ENCODE measurements at places on chromosomes 6 and 20.

GRCh38 chr20:34310481-34311117 lies 7.4 kb upstream of the AHCY start:
- DNase-seq: no peak

- no peak for DNase-seq
These were observed 59.4 kb downstream of the TMEM242 start for GRCh38 chr6:157263881-157264397.

DNA sequence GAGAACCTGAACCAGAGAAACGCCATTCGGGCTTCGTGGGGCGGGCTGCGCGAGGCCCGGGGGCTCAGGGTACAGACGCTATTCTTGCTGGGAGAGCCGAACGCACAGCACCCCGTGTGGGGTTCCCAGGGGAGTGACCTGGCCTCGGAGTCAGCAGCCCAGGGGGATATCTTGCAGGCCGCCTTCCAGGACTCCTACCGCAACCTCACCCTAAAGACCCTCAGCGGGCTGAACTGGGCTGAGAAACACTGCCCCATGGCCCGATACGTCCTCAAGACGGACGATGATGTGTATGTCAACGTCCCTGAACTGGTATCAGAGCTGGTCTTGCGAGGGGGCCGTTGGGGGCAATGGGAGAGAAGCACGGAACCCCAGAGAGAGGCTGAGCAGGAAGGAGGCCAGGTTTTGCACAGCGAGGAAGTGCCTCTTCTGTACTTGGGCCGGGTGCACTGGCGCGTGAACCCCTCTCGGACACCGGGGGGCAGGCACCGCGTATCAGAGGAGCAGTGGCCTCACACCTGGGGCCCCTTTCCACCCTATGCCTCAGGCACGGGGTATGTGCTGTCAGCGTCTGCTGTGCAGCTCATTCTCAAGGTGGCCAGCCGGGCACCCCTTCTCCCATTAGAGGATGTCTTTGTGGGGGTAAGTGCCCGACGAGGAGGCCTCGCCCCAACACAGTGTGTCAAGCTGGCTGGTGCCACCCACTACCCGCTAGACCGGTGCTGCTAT lies 904 bp downstream of the B3GALT4 start:
- no peak for DNase-seq

- peak; percentile 37 for DNase-seq
These were observed 615 bp upstream of the NTSR1 start for GRCh38 chr20:62707921-62708521.

DNA sequence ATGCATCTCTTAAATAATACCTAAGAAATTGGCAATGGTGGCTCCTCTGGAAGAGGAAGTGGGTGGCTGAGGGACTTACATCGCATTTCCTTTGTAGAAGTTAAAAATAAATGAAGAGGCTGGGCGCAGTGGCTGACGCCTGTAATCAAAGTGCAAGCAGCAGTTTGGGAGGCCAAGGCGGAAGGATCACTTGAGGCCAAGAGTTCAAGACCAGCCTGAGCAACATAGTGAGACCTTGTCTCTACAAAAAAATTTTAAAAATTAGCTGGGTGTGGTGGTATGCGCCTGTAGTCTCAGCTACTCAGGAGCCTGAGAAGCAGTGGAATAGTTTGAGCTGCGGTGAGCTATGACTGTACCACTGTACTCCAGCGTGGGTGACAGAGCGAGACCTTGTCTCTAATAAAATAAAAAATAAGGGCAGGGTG lies 12.2 kb upstream of the NCOA3 start:
- no peak for DNase-seq

GRCh38 chr6:151340219-151340978 lies 51.0 kb downstream of the ZBTB2 start:
- DNase-seq: no peak

- no peak for DNase-seq
These were observed 80.7 kb upstream of the PTPRK start for GRCh38 chr6:128601060-128601459.

GRCh38 chr20:18983796-18984195 lies 170.2 kb downstream of the SCP2D1 start:
- no peak for DNase-seq

GRCh38 chr6:96659084-96659845 lies 96.3 kb downstream of the FHL5 start:
- no peak for DNase-seq

DNA sequence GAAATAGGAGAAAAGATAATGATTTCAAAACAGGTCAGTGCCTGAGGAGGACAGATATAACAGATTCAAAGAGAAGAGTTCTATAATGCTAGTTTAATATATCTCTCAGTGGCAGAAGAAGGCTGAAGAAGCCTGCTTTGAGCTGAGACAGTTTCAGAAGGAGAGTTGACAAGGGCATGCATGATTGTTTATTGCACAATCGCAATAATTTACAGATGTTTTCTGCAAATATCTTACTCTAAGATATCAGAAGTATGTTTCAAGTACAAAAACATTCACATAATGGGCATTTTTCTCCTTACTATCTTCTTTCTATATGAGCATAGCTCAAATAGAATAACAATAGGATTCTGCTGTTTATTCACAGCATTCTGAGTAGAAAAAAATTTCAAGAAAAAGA lies 557.7 kb upstream of the NRSN1 start:
- DNase-seq: no peak

DNA sequence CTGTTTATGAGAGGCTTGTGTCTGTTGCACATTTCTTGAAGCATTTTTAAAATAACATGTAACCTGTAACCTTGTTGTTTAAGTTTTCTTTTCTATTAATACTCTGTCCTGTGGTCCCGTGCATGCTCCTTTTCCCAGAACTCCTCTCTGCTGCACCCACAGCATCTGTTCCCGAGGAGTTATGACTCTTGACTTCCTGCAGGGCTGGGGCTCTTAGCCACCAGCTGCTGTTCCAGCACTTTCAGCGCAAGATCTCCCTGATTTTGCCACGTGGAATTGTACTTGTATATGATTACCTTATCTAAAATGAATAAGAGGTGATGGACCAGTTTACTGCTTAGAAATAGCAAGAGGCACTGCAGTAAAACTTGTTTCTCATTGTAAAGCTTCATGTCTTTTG lies 150.6 kb downstream of the QKI start:
- peak; percentile 43 for DNase-seq

DNA sequence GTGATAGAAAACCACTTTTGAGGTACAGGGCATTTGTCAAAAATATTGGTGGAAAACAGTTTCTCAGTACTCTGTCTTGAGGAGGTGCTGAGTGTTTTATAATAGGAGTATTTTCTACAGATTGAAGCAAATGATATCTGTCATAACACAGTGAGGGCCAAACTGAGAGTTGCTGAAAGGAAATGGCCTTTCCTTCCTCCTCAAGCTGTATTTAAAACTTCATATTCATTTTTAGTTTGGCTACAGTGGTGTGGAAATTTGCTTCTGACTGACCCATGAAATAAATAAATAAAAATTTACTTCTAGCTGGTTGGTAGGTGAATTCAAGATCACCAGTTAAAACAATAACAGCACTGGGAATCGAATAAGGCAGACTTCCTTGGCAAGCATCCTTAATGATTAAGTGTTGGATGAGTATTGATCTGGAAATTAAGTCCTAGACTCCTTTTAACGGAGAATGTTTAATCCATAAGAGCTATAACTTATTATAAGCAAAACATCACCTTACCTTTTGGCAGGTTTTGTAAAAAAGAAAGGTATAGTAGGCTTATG lies 828.6 kb upstream of the CITED2 start:
- DNase-seq: no peak

GRCh38 chr6:143372199-143372882 lies 78.2 kb downstream of the ADAT2 start:
- no peak for DNase-seq

DNA sequence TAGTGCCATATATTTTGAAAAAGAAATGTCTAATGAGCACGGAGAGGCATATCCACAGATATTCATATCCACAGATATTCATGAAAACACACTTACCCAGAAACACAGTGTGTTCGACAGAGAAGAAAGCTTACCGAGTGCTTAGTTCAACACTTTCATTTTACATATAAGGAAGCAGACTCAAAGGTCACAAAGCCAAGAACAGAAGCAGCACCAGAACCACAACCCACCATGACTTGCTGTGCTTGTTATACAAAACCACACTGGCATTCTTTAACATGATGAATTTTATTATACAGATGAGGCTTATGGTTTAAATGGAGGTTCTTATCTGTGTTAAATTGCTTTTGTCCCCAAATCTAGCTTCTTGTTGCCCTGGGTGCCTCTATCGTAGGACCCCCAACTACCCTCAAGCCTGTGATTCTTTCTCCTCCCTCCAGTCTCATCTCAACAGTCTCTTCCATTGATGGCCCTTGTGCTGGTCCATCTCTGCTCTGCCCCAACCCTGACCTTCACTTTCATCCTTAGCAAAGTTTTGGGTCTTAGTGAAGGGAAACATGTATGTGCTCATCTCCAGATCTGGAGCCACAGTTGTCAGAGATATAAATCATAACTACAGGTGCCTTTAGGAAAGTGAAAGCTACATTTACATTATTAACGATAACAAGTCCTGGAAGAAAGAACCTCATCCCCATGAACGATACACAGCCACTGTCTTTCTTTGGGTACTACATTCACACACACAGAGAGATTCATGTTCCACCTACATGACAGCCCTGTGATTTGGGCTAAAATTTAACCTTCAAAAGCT lies 40.0 kb downstream of the SF3B5 start:
- DNase-seq: no peak

GRCh38 chr6:35168461-35168861 lies 27.3 kb upstream of the TCP11 start:
- DNase-seq: no peak

DNA sequence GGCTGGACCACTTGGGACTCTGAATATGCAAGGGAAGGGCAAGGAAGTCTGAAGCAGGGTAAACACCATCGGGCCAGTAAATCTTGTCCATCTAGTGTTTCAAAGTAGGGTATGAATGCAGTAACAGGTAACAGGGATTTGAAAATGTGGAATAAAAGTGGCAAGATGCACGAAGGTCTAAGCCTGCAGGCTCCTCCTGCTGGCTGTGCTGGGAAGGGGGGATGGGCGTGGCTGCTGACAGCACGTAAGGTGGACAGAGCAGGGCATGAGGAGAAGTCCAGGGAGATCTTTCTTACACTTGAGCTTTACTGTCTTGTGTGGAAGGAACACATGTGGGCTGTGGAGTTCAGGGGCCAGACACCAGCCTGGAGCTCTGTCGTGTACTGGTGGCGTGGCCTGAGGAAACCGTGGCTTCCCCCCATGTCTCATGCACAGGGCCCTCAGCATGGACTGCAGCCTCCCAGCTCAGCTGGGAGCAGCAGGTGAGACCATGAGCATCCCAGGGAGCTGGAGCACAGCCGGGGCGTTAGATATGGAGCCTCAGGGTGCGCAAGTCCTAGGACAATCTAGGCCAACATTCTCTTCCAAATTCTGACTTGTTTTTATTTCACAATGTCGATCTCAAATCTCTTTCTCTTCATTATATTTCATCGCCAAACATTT lies 84.5 kb downstream of the SLC22A23 start:
- DNase-seq: no peak

DNA sequence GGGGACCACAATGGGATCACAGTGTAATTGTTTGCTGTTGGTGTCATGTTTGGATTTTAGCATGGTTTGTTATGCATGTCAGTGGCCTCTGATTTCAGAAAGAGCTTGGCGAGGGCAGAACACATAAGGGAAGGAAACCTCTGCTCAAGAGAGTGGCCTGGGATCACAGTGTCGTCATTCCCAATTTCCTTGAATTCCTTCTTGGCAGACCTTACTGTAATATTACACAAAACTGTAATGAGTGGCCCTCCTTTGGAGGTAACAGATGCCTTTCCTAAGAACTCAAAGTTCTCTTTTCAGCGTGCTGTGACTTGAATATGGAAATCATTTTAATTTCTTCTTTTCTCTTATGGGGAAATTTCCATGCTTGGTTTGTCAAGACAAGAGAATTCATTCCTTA lies 46.9 kb downstream of the JAG1 start:
- no peak for DNase-seq

DNA sequence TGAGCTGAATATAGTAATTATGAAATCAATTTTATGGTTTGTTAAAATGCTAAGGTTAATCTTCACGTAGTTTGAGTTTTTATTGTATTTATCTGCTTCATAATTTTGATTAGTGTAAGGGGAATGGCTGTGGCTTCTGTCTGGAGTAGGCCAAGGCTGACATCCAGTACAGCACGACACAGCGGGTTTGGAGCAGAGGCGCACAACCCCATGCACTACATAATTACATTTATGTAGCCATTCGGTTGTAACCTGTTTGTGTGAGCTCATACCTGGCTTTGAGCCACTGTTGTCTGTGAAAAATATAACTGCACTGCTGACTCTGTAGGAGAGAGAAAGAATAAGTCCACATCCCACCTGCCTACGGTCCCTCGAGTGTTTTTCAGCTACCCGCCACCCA lies 615.5 kb downstream of the EYS start:
- DNase-seq: no peak

DNA sequence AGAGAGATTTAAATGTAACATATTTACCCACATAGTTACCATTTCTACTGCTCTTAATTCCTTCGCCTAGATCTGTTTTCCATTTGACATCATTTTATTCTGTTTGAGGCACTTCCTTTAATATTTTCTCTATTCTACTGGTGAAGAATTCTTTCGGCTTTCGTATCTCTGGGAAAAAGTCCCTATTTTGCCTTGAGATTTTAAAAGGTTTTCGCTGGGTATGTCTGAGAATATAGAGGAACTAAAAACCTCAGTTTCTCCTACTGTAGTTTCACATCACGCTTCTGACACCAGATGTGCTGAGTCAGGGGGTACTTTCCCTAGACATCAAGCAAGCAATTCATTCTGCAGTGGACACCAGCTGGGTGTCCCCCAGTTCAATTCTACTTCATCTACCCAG lies 61.7 kb downstream of the E2F3 start:
- DNase-seq: no peak

DNA sequence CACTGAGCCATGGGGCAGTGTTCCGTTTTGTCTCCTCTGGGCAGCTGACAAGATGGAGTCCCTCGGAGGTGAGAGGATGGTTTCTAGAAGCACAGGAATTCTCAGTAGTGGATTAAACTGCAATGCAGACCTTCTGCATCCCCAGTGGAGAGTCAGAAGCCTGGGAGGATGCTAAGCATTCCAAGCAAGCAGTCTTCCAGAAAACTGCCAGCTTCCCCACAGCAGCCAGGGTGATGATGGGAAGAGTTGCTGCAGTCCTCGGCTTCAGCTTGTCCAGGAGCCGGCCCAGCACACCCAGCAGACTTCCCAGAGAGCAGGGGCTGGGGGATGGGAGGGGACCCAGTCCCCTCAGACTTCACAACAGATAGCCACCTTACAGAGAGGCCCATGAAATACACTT lies 163.6 kb downstream of the LY86 start:
- DNase-seq: no peak

DNA sequence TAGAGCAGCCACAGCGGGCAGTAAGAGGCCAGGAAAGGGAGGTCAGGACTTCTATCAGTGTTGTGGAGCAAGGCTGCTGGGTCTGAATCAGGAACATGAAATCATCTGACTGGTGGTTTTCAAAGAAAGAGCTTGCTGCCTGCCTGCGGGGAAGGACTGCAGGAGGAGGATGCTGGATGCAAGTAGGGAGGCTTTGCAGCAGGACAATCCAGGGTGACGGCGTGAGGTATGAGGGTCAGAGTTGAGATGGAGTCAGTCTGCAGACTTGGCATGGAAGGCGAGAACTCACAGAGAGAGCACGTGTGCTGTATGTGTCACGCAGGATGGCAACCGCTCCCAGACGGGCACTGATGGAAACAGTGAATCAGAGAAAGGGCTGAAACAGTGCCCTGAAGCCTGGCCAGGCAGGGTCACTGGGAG lies 59.2 kb upstream of the CD93 start:
- DNase-seq: no peak
